Breast epithelium (tissue), 4 donors: ENCODE measurements at places on chromosomes 7 and 10. TPM values are rescaled to one million over a fixed set of nuclear protein-coding genes. Genes with fewer than 3 reads are reported as not detected.

The PRTFDC1 gene
- 2.6 TPM for total RNA-seq

The CLRN3 gene
- total RNA-seq: 0.98 TPM

GRCh38 chr10:13399236-13399635 lies 51.1 kb upstream of the SEPHS1 start:
- no peak for DNase-seq

DNA sequence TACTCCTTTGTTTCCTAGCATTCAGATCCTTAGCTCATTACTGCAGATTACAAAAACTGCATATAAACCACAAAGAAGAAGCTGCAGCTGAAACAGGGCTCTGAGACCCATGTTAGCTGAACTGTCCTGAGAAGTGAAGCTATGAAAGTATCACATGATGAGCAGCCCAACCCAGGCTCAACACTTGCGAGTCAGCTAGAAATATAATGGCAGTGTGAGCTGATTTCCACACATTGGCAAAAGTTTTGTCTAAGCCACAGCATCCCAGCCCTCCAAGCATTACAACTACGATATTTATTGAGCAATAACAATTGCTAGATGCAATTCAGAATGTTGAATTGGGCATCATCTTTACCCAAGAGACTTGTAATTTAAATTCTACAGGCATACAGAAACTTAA lies 34.5 kb upstream of the SKAP2 start:
- DNase-seq: no peak

DNA sequence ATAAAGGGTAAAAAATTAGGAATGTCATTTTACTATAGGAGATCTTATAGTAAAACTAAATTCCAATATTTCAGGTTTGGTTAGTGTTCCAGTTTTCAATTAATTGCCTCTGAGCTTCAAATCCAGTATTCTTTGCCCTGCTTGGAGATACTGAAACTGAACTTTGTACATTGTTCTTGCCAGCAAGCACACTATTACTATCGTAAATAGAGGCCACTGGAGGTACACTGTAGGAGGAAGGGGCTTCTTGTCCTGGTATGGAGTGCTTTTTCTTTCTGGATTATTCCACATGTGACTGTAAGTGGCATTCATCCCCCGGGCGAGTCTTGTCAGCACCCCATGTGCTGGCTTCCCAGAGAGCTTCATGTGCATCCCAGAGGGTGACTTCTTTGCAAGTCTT lies 234.7 kb upstream of the PTPRZ1 start:
- DNase-seq: no peak

DNA sequence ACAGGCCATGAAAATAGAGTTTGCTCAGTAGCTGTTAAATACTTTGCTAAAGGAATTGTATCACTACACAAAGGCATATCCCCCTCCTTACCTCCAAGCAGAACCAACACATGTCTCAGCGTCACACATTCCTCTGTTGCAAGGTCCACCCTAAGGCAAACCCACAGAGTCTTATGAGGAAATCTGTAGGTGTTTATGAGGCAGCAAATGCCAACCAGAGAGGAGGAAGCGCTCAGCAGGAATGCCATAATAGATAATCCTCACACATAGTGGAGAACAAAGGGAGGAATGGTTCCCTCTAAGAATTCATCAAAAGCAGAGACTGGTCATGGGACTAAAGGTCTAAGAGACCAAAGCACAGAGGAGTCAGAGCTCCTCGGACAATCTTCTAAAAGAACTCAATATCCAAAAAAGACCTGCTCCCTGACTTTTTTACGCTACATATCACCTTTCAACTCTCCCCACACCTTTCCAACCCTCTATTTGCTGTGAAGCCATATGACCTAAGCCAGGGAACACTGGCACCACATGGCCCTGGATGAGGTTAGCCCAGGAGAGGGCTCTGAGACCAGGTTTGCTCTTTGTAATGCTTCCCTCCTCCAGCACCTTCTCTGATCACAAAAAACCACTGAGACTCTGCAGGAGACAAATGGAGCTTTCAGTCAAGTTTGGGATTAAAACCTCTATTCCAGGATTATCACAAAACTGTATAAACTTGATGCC lies 7.3 kb downstream of the SLC25A13 start:
- DNase-seq: peak; percentile 81
